Right ventricle myocardium superior (tissue), 1 donor: ENCODE measurements at places on chromosomes 3 and 15.

GRCh38 chr3:52983336-52983807 lies 62.5 kb downstream of the SFMBT1 start:
- no peak for DNase-seq

DNA sequence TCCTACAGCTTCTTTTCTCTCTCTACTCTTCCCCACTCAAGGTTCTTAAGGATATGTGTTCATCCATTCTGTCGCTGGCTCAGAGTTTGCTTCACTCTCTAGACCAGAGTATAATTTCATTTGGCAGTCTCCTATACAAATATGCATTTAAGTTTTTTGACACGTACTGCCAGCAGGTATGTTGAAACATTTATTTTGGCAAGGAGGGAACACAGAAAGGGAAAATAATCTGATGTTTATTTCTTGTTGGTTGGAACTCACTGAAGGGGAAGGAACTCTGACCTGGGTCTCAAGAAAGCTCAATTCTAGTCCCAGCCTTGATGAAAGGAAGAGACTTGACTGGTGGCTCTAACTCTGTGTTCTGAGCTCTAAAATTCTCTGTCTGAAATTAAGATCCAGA lies 21.6 kb downstream of the FANCD2 start:
- no peak for DNase-seq

- no peak for DNase-seq
These were observed 2.8 kb downstream of the MRAS start for GRCh38 chr3:138351151-138351550.

GRCh38 chr3:72892081-72892775 lies 4.4 kb downstream of the GXYLT2 start:
- DNase-seq: no peak

GRCh38 chr3:138260611-138261010 lies 69.0 kb downstream of the NME9 start:
- DNase-seq: no peak

- no peak for DNase-seq
These were observed 42.9 kb upstream of the LPP start for GRCh38 chr3:188111002-188111584.

- no peak for DNase-seq
These were observed 43.5 kb downstream of the KCNAB1 start for GRCh38 chr3:156163848-156164247.

GRCh38 chr15:100002787-100003536 lies 269.7 kb upstream of the LYSMD4 start:
- DNase-seq: no peak

DNA sequence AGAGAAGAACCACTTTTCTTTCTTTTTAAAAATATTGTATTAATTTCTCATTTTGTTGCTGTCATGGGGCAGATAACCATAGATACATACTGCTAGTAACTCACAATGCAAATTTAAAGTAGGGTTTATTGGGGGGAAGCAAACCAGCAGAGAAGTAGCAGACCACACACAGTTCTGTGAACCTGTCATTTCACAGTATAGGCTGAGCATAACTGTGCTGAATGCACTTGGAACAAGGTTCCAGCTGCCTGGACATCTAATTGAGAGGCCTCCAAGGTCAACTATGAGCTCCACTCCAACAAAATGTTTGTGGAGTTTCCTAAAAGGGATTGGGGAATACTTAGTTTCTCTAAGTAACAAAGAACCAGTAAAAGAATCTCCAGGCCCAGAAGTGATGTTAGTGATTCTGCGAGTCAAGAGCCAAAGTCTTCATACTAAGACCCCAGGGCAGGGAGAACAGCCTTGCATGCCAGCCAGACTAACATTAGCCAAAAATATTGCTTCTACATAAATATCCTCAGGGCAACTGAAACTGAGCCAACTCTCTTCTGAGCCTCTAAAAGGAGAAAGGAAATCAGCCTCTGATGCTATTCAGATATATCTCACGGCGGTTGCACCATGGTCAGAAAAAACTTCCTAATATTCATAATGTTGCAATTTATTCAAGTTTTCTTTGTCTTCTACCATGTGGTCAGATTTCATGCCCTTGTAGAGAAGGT lies 856.4 kb upstream of the ALCAM start:
- DNase-seq: no peak

- DNase-seq: no peak
These were observed 101.2 kb upstream of the PTX3 start for GRCh38 chr3:157335233-157336076.

- peak; percentile 81 for DNase-seq
These were observed 266.6 kb upstream of the ICE2 start for GRCh38 chr15:60745469-60746061.

GRCh38 chr3:167862104-167862730 lies 126.7 kb downstream of the SERPINI1 start:
- no peak for DNase-seq

DNA sequence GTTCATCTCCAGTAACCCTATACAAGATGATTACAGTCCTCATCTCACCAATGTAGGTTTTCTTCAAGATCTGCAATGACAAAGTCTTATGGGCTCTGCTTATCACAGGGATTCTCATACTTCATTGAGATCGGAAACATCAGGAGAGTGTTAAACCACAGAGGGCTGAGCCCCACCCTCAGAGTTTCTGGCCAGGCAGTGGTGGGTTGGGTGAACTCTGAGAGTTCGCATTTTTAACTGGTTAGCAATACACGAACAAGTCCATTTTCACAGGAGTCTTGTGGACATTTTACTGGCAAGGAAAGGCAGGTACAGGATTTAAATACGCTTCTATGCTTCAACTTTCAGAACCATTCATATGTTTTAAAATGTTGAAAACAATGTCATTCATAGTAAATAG lies 366.7 kb upstream of the ROBO2 start:
- DNase-seq: no peak

- DNase-seq: peak; percentile 56
These were observed 158.3 kb downstream of the SLCO3A1 start for GRCh38 chr15:92011611-92012367.

GRCh38 chr15:25670025-25670554 lies 193.0 kb downstream of the ATP10A start:
- DNase-seq: peak; percentile 77

- no peak for DNase-seq
These were observed 48.0 kb upstream of the WDR72 start for GRCh38 chr15:53807501-53807900.

DNA sequence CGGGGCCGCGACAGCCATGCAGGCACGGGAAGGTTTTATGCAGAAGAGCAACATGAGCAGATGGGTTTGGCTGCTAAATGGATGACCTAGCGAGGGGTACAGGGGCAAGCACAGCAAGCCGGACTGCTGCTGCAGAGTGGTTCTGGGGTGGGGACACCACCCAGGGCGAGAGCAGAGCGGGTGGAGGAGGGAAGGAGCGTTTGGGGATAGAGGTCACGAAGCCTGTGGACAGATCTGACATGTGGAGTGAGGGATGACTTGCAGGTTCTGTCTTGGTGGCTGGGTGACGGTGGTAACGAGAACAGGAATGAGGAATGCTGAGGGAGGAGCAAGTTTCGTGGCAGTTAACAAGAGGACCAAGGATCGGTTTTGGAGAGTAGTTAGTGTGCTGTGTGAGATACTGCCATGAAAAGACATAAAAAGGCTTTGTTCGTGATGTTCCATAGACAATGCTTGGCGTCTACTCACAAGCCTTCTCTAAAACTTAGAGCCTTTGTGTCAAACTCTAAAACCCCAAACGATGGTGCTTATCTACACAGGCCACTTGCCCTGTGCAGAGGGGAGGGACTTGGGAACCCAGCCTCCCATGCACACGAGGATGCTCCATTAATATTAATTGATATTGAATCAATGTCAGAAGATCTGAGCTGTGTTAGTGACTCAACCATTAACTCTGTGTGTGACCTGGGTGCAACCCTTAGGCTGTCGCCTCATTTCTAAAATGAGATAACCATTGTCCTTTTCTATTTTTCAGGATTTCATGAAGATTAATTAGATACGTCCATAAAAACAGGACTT lies 132.7 kb upstream of the SLC2A2 start:
- DNase-seq: no peak

DNA sequence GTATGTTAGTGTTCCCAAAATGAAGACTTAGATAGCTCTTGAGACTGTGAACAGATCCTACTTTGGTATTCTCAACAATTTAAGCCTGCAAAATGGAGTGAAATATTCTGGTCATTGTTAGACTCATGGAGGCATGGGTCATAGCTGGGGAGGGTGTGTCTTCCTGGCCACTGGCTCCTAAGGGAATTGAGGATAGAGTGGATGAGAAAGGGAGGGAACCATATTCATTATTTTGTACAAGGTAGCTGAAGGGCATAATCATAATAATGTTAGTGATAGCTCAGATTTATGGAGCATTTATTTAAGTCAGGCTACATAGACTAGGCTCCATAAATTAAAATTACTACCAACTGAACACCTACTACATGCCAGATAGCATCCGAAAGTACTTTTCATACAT lies 253.6 kb downstream of the NR1D2 start:
- DNase-seq: no peak

GRCh38 chr15:66524838-66525237 lies 19.7 kb downstream of the ZWILCH start:
- no peak for DNase-seq

DNA sequence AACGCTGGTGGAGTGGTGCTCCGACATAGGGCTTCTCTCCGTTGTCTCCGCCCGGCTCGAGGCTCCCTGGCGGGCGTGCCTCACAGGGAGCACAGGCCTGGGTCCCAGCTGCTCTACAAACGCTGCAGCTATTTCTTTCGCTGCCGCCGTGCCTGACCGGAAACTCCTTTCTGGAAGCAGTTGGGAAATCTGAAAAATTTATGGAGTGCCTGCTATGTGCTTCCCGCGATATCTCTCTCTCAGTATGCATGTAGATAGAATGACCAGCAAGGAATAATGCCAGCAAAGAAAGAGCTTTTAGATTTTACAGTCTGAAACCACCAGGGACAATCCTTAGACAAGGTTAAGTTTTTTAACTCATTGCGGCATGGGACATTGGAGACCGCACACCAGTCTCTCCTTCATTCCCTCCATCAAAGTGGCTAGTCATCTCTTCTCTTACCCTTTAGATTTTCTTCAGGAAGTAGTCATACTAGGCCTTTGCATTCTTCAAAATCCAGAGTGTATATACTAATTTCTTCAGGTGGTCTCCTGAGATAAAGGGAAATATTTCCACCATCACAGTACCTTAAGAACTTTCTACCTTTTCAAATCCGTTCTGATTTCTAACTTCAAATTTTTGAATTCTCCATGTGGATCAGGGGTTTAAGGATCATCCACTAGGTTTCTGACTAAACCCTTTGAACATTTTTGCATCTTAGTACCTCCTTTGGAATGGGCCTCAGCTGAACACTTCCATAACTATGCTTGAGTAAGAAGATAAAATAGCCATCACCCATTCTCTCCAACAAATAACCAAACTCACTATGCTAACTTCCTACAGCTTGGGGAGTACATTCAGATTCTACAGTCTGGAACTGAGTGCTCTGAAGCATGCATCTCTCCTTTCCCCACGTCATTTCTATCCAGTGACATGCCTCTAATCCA lies 1.1 kb upstream of the NPHP3 start:
- DNase-seq: no peak

GRCh38 chr3:173221010-173221409 lies 80.0 kb upstream of the SPATA16 start:
- DNase-seq: no peak

DNA sequence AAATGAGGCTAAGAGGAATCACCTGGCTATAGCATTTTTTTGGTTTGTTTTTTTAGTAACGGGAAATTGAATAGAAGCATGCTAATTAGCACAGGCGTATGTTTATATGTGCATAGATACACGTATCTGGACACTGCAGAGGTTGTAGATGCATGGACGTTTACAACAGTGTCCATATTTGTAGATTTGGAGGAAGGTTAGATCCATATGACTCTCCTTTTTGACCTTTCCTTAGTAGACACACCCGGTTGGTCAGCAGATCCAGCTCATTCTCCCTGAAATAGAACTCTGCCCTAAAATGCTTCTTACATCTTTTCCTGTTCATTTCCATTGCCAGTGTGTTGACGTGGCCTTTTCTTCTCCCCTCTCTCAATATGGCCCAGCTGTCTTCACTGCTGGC lies 60.1 kb downstream of the SLCO3A1 start:
- DNase-seq: no peak

DNA sequence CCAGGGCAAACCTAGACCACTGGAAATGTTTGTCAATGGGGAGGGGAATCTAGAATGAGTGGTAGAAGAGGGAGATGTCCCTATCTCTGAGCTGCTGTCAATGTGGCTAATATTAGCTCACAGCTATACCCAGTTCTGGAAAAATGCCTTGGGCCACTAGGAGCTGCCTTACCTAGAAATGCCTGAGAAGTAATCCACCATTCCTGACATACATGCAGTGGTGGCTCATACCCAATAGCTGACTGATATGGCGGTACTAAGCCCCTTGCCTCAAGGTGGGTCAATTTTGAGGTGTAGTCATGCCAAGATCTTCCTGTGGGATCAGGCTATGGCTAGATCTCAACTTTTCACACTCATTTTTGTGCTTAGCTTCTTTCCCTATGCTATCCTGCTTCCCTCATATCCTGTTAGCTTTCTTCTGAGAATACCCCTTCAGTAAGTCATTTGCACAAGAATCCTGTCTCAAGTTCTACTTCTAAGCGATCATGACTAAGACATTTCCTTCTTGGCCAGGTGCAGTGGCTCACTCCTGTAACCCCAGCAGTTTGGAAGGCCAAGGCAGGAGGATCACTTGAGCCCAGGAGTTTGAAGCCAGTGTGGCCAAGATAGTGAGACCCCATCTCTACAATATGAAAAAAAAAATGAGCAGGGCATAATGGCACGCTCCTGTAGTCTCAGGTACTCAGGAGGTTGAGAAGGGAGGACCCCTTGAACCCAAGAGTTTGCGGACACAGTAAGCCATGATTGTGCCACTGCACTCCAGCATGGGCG lies 49.1 kb upstream of the RFX7 start:
- no peak for DNase-seq

DNA sequence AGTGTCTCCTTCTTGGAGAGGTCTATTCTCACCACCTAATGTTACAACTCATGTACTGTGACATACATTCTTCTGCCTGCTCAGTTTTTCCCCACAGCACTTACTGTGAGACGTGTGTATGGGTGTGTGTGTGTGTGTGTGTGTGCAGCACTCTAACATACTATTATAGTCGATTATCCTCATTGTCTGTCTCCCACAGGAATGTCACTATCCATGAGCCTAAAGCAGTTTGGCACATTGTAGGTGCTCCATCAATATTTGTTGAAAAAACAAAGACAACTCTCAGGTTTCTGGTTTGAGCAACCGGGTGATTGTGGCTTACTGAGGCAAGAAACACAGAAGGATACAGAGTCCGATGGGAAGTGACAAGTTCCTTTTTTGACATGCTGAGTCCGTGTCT lies 8.6 kb upstream of the ZNF148 start:
- DNase-seq: no peak

- DNase-seq: no peak
These were observed 18.2 kb downstream of the IDH3A start for GRCh38 chr15:78167227-78167888.

DNA sequence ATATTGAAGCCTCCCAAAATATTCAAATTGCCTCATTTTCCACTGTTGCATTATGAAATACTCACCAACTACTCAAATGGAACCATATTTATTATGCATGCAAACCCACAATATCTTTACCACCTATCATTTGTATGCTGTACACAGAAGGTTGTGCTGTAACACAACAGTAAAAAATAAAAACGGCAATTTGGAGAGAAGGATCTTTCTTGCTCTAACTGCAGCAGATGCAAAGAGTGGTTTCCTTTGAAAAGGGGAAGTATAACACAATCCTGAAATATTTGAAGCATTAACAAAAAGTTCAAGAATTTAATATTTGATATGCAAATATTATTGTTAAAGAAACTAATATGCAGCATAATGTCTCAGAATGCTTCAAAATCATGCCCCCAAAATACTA lies 244.5 kb upstream of the SUCLG2 start:
- DNase-seq: no peak
